ENCODE measurements at places on chromosomes 6 and 20. TPM values are rescaled to one million over a fixed set of nuclear protein-coding genes. Genes with fewer than 3 reads are reported as not detected.

GRCh38 chr20:1326031-1326930 lies 2.7 kb downstream of the SDCBP2 start:
- DNase-seq, result no peak

DNA sequence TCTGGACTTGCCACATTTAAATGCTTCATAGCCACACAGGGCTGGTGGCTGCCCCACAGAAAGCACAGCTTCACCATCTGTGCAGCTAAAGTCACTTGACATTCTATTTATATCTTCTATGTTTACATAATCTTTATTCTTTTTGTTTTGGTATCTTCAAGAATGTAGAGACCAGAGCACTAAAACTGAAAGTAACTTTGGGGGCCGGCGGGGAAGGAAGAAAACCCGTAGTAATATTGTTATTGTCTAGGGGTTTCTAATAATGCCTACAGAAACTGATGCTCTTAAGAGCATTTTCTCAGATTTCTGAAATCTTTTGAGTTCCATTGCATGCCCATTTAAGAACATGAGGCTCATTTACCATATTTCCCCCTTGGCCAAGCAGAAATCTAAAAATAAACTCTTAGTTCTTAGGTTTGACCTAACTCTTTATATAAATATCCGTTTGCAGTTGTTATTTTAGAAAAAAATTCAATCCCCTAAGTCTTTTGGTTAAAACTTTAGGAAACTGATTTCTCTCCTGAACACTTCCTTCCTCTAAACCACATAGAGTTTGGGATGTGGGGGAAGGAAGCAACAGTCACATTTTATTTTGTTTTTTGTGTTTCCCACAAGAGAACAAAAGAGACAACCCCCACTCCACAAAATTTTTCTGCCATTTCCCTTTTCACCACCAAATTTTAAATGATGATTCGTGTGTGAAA lies 207.6 kb downstream of the OGFRL1 start:
- no peak for DNase-seq

DNA sequence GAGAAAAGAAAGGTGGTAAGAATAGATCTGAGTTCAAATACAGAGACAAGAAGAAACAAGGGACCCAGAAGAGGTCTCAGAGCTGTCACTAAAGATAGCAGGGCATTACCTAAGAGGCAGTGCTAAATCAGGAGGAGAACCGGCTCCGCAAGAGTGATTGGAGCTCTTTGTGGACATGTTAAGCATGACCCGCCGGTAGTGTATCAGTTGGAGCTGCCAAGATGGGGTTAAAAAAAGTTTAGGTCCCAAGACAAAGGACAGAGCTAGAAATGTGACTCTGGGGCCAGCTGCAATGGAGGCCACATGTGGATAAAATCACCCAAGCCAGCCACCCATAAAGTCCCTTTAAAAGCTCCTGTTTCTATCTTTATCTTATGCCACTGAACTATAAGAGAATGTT lies 93.4 kb downstream of the MBOAT1 start:
- no peak for DNase-seq

DNA sequence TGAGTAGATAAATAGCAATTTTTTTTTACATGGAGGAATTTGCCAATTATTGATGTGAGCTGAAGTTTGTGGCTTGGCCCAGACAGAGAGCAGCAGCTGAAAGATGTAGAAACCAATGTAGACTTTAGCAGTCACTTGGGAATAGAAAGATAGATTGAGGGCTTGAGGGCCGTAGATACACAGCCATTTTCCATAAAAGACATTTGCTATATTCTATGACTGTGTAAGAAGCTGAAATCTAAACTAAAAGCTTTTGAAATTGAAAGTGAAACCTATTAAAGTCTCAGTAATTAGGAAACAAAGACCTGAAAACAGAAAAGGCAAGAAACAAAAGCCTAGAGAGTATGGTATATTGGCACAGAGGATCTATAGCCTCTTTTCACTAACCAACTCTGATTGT lies 332.7 kb downstream of the CENPW start:
- no peak for DNase-seq

GRCh38 chr20:36010076-36010475 lies 41.7 kb downstream of the CNBD2 start:
- no peak for DNase-seq

DNA sequence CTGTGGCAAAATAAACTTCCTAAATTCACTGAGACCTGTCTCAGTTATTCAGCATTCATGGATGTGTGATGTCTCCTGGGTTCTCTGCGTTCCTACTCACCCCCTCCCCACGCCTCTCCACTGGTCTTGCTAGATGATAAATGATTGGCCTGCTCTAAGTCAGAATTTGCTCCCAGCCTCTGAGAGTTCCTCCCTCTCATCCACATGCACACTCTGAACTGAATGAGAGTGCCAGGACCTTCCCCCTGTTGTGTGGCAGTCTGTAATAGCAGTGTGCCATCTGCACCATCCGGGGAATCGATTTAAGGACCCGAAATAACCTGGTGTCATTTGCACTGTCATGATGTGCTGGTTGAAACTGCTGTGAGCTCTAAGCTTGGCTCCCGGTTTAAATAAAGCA lies 135.8 kb upstream of the AFDN start:
- no peak for DNase-seq

- no peak for DNase-seq
Measured at GRCh38 chr6:56649053-56649769, 6.5 kb upstream of the DST start.

TCF15 gene
- 0.31 TPM for polyA plus RNA-seq

- DNase-seq, result no peak
Measured at GRCh38 chr6:1604158-1605003, 5.3 kb upstream of the FOXC1 start.

BNIP5 gene
- 0.04 TPM for polyA plus RNA-seq

ACTL10 gene
- 0.18 TPM for polyA plus RNA-seq

RGS17 gene
- 0.16 TPM for polyA plus RNA-seq

DSP gene
- polyA plus RNA-seq, result 5.9 TPM

DNA sequence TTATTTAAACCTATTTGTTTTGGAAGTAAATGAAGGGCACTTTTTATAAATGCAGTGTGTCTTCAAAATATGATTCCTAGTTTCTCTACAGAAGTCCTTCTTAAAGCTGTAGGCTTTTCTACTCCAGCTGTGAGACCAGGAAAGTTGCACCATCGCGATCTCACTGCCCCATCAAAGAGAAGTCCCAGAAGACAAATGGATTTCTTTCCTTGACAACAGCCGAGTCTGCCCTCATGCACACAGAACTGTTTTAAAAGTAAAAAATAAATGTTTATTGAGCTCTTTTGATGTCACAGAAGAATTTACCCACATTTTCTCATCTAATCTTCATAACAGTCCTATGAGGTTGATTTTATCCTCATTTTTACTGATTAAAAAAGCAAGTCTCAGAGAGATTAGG lies 324.4 kb upstream of the NT5E start:
- no peak for DNase-seq

SLC22A16 gene
- polyA plus RNA-seq, result not detected

Measured in adrenal gland (tissue), 19 donors.